Stimulated activated CD4-positive, alpha-beta T cell treated with anti-CD3 and anti-CD28 coated beads, Interleukin-4, amount 100 ng/mL, for 48 hours (primary cell): ENCODE measurements at places on chromosomes 1 and 21.

DNA sequence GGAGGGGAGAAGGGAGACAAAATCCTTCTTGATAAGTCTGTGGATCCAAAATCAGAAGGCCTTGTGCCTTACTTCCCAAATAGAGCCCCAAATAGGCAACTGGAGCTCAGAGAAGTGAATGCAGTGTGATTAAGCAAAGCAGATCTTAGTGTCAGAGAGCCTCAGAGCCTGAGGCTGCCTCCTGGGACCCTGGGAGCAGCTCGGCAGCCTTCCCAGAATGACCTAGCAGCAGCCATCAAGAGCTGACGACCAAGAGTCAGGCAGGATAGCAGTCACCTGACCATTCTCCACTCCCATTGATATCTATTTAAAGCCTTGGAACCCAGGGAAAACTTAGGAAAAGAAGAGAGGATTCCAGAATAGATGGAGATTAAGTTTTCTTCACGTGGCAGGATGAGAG, 78.0 kb upstream of the SMYD2 start:
- no peak for DNase-seq

GRCh38 chr1:221994274-221994698, 252.4 kb upstream of the DUSP10 start:
- peak; percentile 11 for DNase-seq

- no peak for DNase-seq
Measured at GRCh38 chr1:6581561-6582305, 1.9 kb downstream of the ZBTB48 start.

DNA sequence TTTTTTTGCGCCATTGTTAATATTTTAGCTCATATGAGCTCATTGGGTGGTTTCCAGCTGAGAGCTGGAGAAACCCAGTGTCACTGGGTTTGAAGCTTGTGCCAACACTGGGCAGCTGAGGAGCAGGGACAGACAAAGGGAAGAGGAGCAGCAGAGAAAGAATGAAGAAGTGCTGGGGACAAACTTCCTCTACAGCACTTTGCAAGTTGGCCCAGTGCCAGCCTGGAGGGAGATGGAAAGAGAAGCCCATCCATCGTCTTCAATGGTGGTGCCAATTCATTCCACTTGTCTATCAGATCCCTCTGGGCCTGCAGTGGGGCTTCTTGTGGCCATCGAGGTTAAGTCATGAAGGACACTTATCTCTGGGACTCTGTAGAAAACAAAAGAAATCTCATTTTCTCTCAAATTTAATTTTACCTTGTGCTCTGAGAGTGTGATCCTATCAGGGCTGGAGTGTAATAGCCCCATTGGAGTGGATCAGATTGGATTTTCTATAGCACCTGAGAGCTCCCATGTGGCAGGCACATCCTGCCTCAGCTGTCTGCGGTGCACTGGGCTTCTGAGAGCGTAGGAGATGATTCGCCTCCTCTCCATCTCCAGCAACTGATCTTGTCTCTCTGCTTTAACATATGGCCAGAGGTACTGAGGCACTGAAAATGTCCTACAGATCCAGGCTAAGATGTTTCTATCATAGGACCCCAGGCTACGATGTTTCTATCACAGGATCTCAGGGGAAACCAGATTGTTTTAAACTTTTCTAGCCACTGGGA, 114.7 kb downstream of the TNR start:
- no peak for DNase-seq

GRCh38 chr1:65418522-65419185, 1.8 kb upstream of the LEPR start:
- no peak for DNase-seq

GRCh38 chr1:207453710-207454045, 450 bp upstream of the CR2 start:
- no peak for DNase-seq

- DNase-seq: no peak
Measured at GRCh38 chr1:198845851-198846250, 207.0 kb downstream of the PTPRC start.

DNA sequence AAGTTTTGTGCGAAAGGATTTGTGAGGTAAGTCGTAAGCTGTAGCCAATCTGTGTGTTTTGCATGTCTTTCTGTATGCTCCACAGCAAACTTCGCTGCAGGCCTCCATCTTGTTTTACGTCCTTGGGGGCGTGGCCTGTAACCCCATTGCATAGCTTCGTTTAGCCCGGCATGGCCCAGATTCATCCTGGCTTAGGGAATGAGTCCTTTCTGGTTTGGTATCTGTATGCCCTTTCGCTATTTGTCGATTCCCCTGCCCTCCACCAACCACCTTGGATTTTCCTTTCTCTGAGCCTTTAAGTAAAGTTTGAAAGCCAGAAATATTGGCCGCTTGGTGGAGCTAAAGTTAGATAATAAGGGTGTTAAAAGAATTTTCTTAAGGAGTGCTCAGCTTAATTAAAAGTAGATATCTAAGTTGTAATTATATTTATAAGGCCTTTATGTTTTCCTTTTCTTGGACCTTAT, 1.1 kb downstream of the THEM4 start:
- no peak for DNase-seq

- peak; percentile 18 for DNase-seq
Measured at GRCh38 chr1:11761988-11762406, at the start of gene C1orf167. C1orf167 (plus strand) TSS chr1:11762193; CDS start chr1:11764401, 2,208 bp downstream.

DNA sequence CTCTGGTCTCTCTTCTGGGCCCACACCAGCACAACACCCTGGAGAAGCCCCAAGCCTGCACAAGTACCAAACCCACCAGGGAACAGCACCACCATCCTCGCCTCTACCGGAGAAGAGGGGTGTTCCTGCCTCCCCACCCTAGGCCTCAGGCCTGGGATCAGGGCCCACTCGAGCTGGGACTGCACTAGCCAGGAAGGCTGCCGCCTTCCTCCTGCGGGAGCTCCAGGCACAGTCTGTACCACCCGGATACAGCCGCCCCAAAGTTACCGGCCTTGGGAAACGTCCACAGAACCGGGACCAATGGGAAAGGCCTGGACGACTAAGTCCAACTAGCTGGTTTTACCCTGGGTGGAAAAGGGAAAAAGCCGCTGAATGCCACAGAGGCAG, 3.4 kb downstream of the TAL1 start:
- DNase-seq: no peak

DNA sequence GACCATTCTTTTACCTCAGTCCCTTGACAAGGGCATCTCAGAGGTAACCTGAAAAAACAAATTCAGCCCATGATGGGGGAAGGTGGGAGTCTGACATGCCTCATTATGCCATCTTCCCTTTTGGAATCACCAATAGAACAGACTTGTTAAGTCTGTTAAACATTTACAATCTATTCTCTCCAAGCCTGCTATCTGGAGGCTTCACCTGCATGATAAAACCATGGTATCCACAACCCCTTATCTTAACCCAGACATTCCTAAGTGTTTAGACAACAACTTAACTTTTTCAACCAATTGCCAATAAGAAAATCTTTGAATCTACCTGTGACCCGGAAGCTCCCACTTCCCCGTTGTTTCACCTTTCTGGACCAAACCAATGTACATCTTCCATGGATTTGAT, 233.0 kb upstream of the CACYBP start:
- DNase-seq: no peak

DNA sequence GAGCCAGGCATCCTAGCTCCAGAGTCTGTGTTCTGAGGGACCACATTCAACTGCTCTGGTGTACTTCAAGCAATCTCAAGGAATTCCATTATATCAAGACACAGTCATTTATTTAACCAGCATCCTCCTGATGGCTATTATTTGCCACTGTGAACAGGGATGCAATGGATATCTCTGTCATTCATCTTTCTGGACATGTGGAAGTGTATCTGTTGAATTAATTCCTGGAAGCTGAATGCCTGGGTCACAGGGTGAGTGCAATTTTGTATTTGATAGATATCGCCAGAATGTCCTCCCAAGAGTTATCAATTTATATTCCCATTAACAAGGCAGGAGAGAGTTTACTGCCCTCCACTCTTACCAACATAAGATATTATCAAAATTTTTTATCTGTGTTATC, 24.7 kb upstream of the LRP8 start:
- DNase-seq: no peak

- no peak for DNase-seq
Measured at GRCh38 chr1:46539972-46540371, 11.5 kb downstream of the KNCN start.

- DNase-seq: no peak
Measured at GRCh38 chr1:54371038-54371941, 34.9 kb downstream of the SSBP3 start.

GRCh38 chr1:6476483-6476882, 10.5 kb upstream of the TNFRSF25 start:
- DNase-seq: no peak

- no peak for DNase-seq
Measured at GRCh38 chr1:20223551-20224419, 37.5 kb upstream of the PLA2G2C start.

GRCh38 chr1:40627987-40628902, 37.2 kb downstream of the RIMS3 start:
- DNase-seq: no peak

GRCh38 chr1:97164276-97164639, 442.7 kb downstream of the PTBP2 start:
- no peak for DNase-seq

- no peak for DNase-seq
Measured at GRCh38 chr1:44631333-44631646, 43.0 kb downstream of the TMEM53 start.

GRCh38 chr1:244695937-244696336, 43.0 kb downstream of the DESI2 start:
- DNase-seq: no peak

DNA sequence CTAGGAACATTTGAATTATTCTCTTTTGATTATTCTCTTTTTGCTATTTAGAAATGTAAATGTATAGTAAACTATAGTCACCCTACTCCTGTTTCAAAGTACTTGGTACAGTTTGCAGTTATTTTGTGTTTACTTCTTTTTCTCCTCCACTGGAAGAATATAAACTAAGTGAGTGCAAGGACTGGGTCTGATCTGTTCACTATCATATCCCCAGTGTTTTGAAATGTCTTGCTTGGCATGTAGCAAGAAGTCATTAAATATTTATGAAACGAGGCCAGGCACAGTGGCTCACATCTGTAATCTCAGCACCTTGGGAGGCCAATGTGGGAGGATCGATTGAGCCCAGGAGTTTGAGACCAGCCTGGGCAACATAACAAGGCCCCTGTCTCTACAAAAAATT, 35.8 kb upstream of the PODN start:
- DNase-seq: no peak

GRCh38 chr1:204968951-204969350, 74.1 kb upstream of the CNTN2 start:
- no peak for DNase-seq

DNA sequence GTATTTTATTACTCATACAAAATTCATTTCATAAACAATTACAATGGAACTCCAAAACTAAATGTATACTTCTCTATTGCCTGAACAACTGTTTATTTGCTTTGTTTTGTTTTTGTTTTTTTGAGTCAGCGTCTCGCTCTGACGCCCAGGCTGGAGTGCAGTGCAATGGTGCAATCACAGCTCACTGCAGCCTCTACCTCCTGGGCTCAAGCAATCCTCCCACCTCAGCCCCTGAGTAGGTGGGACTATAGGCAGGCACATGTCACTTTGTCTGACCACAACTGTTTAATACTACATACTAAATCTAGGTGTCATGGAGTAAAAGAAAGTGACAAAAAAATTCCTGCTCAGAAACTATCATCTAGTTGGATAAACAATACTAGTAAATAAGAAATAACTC, 49.3 kb downstream of the RAB3GAP2 start:
- DNase-seq: no peak

DNA sequence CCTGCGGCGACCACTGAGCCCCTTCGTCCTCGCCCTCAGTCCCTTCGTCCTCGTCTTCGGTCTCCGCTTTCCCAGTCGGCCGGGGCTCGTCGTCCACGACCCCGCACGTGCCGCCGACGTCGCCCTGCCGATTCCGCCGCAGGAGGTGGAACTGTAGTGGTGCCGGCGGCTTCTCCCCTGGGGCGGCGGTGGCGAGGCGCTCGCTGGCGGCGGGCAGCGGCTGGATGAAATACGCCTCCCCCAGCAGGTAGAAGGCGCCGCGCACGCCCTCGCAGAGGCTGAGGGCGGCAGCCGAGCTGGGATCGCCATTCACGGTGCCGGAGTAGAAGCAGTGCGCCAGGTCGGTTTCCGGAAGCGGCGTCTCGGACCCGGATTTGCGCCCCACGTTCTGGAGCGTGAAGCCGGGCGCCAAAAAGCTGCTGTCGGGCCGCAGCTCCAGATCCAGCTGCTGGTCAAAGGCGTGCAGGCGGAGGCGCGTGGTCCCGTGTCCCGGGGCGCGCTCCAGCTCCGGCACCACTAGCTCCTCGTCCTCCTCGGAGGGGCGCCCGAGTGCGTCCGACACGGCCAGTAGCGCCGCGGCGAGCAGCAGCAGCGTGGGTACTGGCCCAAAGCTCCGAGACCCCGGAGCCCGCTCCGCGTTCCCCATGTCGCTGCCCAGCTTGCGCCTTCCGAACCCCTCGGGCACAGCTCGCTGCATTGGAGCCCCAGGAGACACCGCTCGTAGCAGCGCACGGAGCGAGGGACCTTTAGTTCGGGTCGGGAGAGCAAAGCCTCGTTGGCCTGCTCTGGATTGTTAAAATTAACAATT, 747 bp downstream of the ADAMTS1 start:
- DNase-seq: no peak

DNA sequence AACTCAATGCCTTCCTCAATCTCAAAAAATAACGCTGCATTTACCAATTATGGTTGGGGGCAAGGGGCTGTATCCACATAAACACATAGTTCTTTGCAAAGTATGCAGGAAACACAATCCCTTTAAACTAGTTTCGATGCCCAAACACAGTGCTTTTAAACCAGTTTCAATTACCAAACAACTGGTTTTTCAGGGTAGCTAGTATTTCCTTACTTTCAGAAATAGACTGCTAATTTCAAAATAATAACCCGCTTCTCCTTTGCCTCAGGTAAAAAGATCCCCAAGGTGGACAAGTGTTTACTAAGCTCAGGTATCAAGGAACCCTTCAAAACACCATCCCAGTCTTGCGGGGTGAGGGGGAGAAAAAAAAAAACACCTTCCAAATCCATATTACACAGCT, 2.8 kb downstream of the SIPA1L2 start:
- no peak for DNase-seq

GRCh38 chr21:46402421-46402820, 56.3 kb upstream of the DIP2A start:
- DNase-seq: no peak

DNA sequence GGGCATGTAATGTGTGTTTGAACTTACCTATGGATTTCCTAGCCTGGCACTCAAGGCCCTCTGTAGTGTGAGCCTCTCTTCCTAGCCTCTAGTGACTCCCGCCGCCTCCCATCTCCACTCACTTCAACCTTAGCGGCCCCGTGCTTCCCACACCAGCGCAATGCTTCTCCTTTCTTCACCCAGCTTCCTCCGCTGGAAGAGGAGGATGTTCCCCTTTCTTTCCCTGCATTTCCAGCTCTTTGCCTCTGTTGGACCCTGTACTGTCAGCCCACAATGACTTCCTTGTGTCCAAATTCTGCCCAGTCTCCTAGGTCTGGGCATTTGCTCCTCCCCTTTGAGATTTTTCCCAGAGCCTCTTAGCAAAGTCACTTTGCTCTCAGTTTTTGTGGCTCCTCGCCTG, 138.1 kb upstream of the IRF2BP2 start:
- DNase-seq: no peak

- DNase-seq: no peak
Measured at GRCh38 chr21:41763398-41763931, 3.4 kb downstream of the RIPK4 start.

GRCh38 chr21:21740207-21740606, 742.0 kb downstream of the NCAM2 start:
- DNase-seq: no peak

- DNase-seq: no peak
Measured at GRCh38 chr21:16395285-16395684, 665.5 kb downstream of the USP25 start.

GRCh38 chr1:156394835-156395461, 25.9 kb downstream of the RHBG start:
- DNase-seq: no peak

GRCh38 chr1:175155936-175156335, 36.6 kb downstream of the KIAA0040 start:
- no peak for DNase-seq
